G401 (cell line): ENCODE measurements at places on chromosomes 3 and 15. TPM values are rescaled to one million over a fixed set of nuclear protein-coding genes. Genes with fewer than 3 reads are reported as not detected.

MPI gene
- 81.8 and 85.8 TPM in 2 replicates for total RNA-seq

NMD3 gene
- total RNA-seq = 43.2 and 65.6 TPM in 2 replicates

SEMA5B gene
- total RNA-seq = 0.03 TPM in 1 of 2 replicates, not detected in the other

PLA2G4D gene
- total RNA-seq = 0.43 and 0.61 TPM in 2 replicates

ISLR gene
- total RNA-seq = 3.4 and 5.7 TPM in 2 replicates

THAP10 gene
- total RNA-seq = 6.8 and 7.8 TPM in 2 replicates

TTLL13 gene
- not detected in 2 replicates for total RNA-seq

SNX33 gene
- total RNA-seq = 13.9 and 15.1 TPM in 2 replicates

CKMT1B gene
- 12.7 and 30.9 TPM in 2 replicates for total RNA-seq

GOLGA8M gene
- total RNA-seq = not detected in 2 replicates

GRCh38 chr3:19911452-19911851 is 22.6 kb downstream of the EFHB start:
- no peak for DNase-seq

DNA sequence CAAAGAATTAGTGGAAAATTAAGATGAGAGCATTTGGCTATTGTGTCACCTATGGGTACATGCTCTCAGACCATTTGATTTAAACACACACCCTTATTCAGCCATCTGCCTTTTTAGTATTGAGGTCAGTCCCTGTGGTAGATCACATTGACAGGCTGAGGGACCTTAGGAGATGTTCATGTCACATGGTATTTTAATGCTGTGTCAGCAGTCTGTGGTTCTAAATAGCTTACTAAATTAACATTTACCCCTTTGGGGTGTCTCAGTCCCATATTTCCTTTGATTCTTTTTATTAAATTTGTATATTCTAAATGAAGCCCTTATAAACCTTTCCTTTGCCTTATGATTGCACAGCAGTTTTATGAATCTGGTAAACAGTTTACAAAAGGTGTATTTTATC is 2.3 kb downstream of the RBM5 start:
- no peak for DNase-seq

GRCh38 chr3:143222981-143223380 is 103.4 kb downstream of the CHST2 start:
- no peak for DNase-seq

DNA sequence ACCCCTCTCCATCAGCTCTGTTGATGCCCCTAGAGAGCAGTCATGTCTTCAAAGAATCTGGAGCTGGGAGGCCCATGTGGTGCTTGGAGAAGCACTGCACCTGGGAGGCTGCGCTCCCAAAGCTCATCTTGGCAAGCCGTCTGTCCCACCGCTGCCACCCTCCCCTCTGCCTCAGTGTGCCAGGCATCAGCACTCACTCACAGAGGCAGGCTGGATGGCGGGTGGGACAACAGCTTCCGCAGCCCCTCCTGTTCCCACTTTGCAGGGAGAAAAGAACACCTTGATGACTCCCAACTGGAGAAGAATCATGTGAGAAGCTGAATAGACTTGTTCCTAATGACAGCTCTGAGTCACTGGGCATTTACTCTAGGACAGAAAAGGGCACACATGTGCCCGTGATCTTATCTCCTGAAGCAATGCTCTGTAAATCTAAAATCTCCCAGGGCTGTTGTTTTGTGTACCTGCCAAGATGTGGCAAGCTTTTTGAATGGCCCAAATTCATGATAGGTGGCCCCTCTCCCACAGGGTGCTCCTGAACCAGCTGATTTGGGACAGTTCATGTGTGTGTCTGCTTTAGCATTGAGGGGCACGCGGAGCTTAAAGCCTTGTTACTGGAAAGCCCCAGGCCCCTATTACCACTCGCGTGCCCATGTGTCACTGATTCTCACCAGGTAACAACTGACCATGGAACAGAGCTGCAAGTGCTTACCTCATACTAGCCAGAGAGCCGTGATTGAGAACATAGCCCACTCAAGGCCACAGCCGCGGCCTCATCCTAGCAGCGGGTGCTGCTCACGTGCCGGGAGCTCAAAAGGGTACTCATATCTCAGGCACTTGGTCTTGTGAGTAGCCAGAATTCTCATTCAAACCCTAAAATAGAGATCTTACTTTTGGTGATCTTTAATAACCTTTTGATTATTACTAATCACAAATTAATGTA is 104.4 kb downstream of the DNAJB8 start:
- no peak for DNase-seq

GRCh38 chr3:157129803-157130466 is 30.0 kb downstream of the CCNL1 start:
- no peak for DNase-seq

DNA sequence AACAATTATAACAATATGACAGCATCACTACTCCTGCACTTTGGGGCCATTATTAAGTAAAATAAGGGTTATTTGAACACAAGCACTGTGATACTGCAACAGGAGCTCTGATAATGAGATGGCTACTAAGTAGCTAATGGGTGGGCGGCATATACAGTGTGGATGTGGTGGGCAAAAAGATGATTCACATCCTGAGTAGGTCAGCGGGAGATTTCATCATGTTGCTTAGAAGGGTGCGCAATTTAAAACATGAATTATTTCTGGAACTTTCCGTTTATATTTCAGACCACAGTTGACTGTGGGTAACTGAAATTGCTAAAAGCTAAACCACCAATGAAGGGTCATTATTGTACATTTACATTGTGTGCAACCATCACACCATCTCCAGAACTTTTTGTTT is 42.3 kb downstream of the FBXO22 start:
- no peak for DNase-seq

GRCh38 chr15:96274698-96275097 is 55.8 kb upstream of the NR2F2 start:
- no peak for DNase-seq

DNA sequence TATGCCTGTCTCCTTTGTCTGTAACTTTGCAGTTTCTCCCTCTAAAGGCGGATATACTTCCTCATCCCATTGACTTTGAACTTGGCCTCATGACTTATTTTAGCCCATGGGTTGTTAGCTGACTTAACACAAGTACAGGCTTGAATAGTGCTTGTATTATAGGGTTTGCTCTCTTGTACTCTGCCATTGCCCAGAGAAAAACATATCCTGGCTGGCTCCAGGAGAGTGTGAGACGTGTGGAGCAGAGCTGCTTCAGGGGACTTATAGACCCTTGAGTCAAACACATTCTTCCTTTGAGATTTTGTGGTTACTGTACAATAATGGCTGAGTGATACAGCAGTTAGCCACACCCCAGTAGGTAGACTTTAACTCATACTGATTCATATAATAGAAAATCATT is 124.0 kb downstream of the RAP2B start:
- no peak for DNase-seq

DNA sequence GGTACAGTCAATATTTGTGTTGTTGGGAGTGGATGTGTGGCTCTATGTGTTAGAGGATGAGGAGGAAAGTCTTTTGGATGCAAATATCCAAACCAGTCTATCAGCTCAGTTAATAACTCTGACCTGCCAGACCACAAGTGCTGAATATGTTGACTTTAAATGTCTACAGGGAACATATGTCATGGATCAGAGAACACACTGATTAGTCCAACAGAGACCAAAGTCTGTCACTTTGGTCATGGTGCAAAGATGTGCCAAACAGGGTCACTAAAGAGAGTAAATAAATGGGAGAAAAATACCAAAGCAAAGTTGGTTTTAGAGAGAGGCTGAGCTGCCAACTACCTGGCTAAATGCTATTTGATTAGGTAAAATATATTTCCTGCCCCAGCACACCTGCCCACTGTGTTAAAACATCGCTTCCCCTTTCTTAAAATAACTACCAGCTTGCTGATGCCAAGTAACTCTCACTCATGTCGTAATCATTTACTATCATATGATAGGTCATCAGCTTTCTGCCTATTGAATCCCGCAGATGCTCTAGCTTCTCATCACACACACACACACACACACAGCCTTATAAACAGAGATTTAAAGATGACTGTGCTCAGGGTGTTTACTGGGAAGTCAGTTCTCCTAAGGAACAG is 173.3 kb downstream of the PDZRN3 start:
- DNase-seq = no peak

DNA sequence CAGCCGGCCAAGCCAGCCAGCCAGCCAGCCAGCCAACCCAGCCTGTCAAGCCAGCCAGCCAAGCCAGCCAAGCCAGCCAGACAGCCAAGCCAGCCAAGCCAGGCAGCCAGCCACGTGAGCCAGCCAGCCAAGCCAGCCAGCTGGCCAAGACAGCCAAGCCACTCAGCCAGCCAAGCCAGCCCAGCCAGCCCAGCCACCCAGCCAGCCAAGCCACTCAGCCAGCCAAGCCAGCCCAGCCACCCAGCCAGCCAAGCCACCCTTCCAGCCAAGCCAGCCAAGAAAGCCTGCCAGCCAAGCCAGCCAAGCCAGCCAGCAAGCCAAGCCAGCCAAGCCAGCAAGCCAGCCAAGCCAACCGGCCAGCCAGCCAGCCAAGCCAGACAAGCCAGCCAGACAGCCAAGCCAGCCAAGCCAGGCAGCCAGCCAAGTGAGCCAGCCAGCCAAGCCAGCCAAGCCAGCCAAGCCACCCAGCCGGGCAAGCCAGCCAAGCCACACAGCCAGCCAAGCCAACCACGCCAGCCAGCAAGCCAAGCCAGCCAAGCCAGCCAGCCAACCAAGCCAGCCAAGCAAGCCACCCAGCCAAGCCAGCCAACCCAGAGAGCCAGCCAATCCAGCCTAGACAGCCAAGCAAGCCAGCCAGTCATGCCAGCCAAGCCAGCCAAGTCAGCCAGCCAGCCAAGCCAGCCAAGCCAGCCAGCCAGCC is 199.5 kb downstream of the GOLGA6L6 start:
- no peak for DNase-seq

DNA sequence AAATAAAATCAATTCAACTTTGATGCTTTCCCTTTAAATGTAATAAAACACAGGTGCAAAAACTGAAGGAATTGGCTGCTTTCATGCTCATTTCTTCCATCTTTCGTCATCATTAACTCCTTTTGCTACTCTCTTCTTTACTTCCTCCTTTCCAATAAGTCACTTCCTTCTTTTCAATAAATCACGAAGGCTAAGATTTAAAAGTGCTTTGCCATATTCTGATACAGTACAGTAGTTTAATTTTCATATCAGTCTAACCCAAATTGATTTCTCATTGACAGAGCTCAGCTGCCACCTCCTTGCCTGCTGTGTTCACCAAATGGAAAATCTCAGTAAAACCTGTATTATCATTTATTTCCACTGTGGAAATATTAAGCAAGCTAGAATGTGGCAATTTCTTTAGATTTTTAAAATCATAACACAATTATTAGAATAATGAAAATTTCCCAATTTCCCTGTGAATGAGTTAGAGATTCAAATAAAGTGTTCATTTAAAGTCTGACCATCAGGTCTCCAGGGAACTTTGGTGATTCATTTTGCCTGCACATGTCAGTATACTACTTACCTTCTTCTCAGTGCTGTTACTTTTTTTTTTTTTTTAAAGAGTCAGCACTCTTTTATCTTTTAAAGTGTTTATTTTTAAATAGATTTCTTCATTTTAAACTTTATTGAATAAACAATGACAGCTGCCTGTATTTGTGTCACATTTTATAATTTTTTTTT is 41.6 kb downstream of the NANOGP8 start:
- DNase-seq = no peak

DNA sequence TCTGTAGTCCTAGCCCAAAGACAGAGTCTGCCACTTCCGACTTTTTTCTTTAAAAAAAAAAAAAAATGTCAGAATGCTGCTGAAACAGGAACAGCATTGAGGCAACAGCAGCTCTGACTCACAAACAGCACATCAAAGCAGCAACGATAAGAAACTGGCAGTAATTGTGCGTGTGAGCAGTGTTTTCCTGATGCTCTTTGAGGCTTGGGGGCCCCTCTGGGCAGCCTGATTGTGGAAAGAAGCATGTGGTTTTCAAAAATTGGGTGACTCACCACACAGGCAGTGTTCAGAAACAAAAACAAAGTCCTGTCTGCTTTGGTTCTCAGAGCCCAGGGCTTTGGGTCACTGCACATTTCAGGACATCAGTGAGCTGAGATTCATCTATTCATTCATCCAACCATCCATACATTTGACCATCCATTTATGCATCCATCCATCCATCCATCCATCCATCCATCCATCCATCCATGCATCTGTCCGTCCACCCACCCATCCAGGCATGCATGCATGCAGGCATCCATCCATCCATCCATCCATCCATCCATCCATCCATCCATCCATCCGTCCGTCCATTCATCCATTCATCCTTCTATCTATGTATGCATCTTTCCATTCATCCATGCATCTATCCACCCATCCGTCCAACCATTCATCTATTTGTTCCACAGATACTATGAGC is 308.4 kb downstream of the RPLP1 start:
- no peak for DNase-seq

GRCh38 chr15:93482731-93483130 is 393.7 kb upstream of the RGMA start:
- DNase-seq = no peak

GRCh38 chr15:93247466-93248121 is 158.6 kb upstream of the RGMA start:
- DNase-seq = no peak

DNA sequence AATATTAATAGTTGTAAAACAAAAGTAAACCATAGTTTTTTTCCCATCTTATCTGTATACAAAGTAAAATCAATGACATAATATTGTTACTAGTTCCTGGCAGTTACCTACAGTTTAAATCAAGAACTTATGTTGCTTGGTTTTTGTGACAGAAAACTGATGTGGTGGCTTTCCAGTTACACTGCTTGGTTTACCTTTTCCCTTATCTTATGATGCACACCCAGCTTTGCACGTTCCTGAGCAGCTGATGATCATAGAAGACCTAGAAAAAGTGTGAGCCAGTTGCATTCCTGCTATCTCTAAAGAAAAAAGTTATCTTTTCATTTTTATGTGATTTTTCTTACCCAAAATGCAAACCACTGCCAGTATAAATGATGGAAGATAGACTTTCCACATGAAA is 36.4 kb upstream of the LAMP3 start:
- DNase-seq = no peak

GRCh38 chr3:187640569-187641059 is 29.6 kb downstream of the SST start:
- no peak for DNase-seq

DNA sequence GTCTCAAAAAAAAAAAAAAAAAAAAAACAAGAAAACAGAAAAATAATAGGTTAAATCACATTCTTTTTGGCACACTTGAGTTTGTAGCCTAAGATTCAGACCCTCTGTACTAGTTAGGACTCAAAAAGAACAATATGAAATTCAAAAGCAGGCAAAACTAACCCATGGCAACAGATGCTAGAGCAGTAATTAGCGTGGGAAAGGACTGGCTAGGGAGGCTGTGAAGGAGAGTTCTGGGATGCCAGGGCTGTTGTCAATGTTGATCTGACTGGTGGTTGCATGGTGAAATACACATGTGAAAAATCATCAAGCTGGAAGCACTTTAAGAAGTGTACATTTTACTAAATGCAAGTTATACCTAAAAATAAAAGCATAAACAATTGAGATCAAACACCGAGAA is 35.6 kb downstream of the KLHL6 start:
- no peak for DNase-seq
